ENCODE measurements at places on chromosomes 2 and 18.

DNA sequence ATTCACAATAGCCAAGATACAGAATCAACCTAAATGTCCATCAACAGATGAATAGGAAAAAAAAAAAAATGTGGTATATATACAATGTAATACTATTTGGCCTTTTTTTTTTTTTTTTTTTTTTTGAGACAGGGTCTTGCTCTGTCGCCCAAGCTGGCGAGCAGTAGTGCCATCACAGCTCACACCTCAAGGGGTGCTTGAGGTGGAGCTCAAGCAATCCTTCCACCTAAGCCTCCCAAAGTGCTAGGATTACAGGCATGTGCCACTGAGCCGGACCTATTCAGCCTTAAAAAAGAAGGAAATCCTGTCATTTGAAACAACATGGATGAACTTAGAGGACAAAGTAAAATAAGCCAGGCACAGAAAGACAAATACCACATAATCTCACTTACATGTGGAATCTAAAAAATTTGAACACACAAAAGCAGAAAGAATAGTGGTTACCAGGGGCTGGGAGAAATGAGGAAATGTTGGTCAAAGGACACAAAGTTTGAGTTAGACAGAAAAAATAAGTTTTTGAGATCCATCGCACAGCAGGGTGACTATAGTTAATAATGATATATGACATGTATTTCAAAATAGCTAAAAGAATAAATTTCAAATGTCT lies 26.0 kb downstream of the TLK1 start:
- no peak for DNase-seq

GRCh38 chr18:23115683-23116096 lies 19.6 kb upstream of the CABLES1 start:
- DNase-seq = no peak

GRCh38 chr2:160417745-160418397 lies 75.7 kb downstream of the RBMS1 start:
- DNase-seq = peak; percentile 30

GRCh38 chr2:121212661-121213325 lies 72.2 kb downstream of the TFCP2L1 start:
- no peak for DNase-seq

- DNase-seq = no peak
These were observed 55.2 kb upstream of the TRIB2 start for GRCh38 chr2:12661489-12661888.

DNA sequence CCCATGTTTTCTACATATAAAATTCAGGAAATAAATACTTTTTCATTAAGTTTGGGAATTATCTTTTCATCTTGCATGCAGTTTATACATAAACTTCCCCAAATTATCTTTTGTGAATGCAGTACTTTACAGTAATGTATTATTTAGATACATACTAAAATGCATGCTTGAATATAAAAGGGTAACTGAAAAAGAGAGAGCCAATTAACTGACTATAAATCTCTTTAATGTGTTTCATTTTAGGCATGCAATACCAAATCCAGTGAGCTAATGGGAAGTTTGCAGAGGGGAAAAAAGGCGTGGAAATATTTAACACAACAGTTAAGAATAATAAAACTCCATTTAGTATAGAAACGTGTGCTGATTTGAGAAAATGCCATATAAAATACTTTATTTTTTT lies 39.2 kb downstream of the COL4A4 start:
- no peak for DNase-seq

DNA sequence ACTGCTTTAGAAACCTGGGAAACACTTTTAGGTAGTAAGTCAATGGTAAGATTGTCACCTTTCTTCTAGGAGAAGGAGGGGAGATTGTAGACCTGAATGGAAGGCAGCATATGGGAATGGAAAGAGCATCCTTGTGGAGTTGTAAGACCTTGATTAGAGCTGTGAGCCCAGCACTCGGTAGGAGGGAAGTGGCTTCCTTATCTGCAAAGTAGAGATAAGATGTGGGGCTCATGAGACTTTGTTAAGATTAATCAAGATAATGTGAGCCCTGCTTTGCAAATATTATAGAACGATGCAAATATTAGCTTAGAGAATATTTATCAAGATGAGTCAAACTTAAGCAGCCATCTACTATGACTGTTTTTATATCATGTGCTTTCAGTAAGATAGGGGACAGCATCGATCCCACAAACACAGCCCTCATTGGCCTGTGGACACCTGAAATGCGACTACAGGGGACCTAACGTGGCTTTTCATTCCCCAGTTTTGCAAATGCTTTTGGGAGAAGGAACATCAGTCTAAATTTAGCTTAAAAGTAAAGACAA lies 243.7 kb downstream of the LTBP1 start:
- DNase-seq = no peak

GRCh38 chr2:74845991-74846390 lies 12.1 kb downstream of the HK2 start:
- no peak for DNase-seq

GRCh38 chr2:31238126-31238905 lies 4.4 kb downstream of the EHD3 start:
- DNase-seq = no peak

- DNase-seq = no peak
These were observed 93.5 kb downstream of the CAPN13 start for GRCh38 chr2:30713698-30714097.

DNA sequence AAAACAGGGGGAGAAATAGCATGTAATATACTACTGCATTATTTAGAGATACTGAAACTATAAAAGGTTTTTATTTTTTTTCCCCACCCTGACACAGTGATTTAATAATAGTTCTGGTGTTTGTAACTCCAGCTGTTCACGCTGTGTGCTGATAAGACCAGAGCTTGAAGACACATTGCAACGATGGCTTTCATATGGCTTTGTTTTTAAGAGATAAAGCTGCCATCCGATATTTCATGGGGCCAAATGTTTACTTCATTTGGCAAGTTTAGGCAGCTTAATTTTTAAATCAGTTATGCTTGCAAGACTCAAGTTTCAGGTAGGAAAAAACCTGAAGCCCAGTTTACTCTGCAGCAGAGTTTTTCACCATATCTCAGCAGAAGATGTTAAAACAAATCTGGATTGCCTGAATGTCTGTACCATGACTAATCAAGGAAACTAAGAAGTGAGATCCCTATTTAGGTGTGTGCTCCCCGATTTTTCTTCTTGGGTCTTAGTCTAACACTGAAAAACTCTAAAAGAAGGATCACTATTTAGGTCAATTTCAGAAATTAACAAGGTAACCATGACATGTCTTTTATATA lies 508.6 kb downstream of the PARD3B start:
- DNase-seq = no peak

DNA sequence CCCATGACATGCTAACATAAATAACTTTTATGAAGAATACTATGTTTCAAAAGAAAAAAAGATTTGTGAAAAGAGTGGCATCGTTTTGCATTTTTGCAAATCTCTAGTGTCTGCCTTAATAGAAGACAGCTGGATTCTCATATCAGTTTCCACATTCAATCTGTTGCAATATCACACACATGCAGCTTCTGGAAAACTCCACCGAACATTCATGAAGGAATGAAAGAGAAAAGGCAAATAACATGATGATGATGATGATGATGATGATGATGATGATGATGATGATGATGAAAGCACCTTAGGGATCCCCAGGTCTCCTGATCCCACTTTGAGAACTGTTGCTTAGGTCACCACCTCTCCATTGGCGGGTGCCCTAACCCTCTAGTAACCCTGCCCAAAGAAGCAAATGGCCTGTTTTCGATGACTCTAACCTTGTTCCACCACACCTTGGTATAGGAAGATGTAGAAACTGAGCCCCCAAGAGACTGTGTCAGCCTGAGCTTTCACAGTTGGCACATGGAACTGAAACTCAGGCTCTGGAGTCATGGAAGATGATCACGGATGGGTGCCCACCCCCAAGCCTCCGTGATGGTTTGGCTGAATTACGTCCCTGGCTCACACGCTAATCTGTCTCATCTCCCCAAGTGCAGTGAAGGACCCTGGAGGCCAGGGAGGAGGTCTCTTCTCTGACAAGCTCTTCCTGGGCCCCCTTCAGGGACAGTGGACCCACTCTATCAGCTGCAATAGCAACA lies 80.1 kb upstream of the SMAD7 start:
- DNase-seq = no peak

DNA sequence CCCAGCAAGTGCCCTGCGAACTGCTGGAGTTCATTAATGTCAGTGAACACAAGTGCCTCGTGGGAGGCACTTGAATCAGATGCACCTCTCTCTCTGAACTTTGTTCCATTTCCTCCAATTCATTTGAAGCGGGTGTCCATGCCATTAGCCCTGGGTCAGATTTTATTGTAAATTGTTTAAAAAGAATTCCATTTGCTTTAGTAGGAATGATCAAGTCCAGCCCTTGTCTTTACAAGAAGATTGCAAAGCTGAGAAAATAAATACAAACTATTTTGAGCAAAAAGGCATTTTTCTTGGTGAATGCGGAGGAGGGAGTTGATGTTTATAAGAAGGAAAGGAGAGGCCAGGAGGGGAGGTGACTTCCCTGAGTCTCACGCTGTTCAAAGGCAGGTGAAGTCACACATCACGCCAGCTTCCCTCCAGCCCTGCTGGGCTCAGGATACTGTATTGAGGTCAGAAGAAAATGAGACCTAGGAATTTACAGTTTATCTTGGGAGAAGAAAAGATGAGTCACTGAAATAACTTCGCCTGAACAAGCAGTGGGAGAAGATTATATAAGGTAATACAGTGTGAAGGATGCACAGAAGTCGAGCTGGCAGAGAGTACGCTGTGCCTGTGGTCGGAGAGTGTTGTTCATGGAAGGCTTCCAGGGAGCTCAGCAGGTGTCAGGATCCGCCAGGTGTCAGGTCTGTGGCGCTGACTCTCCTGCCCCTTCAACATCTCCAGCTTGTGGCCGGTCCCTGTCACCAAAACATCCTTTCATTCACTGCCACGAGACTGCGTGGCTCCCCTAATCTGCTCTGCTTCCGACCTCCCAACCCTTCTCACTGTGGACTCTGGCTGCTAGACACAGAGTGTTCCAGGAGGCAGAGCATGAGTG lies 36.5 kb downstream of the EFR3B start:
- DNase-seq = no peak

GRCh38 chr2:18435426-18436037 lies 124.9 kb downstream of the RDH14 start:
- no peak for DNase-seq

DNA sequence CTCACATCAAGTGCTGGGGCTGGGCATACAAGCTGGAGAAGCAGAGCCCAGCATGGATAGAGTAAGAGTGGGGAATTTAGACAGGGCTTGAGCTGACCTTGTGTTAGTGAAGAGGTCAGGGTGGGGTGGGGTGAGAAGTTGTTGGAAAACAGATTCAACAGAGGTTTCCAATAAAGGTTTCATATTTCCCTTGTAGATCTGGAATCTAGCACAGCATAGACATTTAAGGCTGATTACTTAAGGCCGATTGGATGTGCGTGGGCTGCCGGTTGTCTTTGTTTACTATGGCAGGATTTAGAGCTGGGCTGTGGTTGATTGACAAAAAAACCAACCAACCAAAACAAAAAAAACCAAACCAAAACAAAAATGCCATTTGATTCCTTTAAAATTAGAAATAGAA lies 114.9 kb upstream of the SEC11C start:
- no peak for DNase-seq

DNA sequence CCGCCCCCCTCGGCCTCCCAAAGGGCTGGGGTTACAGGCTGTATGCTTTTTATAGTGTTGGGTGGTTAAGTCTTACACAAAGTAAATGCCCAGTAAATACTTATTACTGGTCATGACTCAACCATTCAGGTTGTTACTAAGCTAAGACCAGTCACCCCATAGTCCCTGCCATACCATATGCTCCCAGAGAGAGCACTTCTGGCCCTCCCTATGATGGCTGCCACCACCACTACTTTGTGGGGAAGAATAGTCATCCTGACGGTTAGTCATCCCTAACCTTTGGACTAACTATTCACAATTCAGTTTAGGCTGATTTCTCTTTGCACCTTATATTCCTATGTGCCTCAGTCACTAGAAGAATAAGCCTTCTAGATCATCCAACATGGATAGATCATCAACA lies 42.0 kb upstream of the MSH2 start:
- DNase-seq = no peak

GRCh38 chr2:20178249-20178607 lies 46.7 kb downstream of the SDC1 start:
- no peak for DNase-seq

DNA sequence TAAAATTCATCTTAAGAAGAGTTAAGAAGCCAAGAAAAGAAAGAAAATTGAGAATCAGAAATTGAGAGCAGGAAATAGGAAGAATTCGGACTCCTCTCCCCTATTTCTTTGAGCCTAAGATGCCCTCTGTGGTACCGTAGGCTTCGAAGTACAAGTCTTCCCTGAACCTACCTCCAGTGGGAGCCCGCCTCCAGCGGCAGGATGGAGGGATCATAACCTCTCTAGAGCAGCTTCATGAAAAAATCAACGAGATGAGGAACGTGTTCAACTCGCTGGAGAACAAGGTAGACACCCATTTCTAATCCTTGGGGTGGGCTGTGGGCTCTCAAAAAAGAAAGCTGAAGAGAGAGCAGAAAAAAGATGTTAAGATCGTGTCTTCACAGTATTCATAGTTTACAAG lies 36.3 kb downstream of the ARHGEF33 start:
- DNase-seq = no peak

- no peak for DNase-seq
These were observed 312.5 kb upstream of the HS6ST1 start for GRCh38 chr2:128630974-128631697.

DNA sequence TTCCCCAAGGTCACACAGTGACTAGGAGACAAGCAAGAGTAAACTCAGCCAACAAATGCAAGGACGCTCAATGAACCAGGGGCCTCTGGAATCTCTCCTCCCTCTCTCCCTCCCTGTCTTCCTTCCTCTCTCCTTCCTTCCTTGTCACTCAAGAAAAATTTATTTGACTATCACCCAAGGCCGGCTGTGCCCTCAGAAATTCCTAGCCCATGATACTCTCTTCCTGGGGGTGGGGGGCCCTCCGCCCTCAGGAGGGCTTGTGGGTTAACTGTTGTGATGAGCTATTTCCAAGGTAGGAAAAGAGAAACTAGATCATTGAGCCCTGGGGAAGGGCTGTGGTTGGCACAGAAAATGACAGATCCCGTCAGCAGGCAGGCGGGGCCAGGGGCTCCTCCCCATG lies 21.7 kb downstream of the INHBB start:
- DNase-seq = no peak

Measured in activated naive CD4-positive, alpha-beta T cell treated with anti-CD3 and anti-CD28 coated beads, Interleukin-2, amount 50 U/mL, for 16 hours (primary cell).